ENCODE measurements at places on chromosomes 6 and 20.
A peak's percentile ranks its signal among the peaks of the same experiment; 100 is the strongest.

GRCh38 chr20:42492290-42492689 is 697.4 kb downstream of the PTPRT start:
- no peak for DNase-seq

DNA sequence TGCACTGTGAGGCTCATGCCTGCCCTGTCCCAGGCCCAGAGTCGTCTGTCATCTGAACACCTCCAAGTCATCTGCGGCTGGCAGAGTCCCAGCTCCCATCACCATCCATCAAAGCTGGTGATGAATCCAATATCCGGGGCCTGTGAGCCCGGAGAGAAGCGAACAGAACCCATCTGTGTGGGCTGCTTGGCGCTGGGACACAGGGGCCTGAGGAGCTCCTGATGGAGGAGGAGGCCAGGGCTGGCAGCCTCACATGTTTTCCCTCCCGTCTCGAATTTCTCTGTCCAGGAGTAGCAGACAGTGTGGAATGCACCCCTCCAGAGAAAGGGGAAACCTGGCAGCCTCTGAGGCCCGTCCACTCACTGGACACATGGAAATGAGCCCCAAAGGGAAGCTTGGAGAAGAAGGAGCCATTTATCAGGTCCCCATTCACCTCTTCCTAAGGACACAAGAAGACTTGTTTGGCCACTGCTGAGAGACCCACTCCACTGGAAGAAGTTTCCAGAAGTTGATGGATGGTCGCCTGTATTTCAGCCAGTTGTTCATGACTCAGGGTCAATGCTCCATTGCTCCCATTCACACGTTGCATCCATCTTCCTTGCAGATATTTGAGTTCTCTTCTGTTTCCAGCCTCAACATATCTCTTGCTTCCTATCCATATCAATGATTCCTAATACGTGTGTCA is 307.5 kb upstream of the SULF2 start:
- no peak for DNase-seq

GRCh38 chr6:44641344-44642031 is 254.0 kb downstream of the CDC5L start:
- no peak for DNase-seq

DNA sequence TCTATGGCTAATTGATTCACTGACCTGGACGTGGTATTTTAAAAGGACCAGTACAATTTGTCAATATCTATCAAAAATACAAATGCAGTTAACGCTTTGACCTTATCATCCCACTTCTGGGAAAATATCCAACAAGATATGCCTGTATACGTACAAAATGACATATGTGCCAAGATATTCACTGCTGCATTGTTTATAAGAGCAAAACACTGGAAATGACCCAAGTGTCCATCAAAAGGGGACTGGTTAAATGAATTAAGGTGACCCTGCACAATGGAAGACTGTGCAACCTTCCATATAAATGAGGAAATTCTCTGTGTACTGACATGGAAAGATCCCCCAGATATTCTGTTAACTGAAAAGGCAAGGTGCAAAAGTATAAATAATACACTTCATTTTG is 13.9 kb downstream of the TRAM2 start:
- DNase-seq = no peak

DNA sequence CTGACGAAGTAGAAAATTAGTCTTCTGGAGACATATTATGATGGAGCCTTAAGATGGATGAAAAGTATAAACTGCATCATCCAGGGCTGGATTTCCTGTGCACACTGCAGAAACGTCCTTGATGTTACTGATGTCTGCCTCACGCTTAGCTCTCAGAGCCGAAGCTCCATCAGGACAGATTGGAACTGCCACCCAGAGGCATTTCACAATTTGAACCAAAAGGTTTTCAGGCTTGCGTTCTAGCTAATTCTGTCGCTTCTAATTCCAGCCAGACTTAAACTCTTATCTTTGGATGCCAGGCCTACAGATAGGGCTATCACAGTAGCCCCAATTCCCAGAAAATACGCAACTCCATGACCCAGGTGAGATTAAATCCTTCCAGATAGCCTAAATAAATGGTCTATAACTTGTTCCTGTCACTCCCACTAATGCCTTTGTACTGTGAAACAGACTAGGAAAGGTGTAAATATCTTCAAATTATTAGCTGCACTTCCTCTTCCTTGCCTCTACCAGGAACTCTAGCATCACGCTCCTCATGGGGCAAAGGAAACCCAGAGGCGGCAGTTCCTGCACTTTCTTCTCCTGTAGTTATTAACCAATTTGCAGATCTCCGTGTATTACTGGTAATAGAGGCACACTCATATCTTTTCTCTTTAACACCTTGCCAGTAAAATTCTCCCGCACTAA is 634.6 kb downstream of the PRKN start:
- DNase-seq = no peak

DNA sequence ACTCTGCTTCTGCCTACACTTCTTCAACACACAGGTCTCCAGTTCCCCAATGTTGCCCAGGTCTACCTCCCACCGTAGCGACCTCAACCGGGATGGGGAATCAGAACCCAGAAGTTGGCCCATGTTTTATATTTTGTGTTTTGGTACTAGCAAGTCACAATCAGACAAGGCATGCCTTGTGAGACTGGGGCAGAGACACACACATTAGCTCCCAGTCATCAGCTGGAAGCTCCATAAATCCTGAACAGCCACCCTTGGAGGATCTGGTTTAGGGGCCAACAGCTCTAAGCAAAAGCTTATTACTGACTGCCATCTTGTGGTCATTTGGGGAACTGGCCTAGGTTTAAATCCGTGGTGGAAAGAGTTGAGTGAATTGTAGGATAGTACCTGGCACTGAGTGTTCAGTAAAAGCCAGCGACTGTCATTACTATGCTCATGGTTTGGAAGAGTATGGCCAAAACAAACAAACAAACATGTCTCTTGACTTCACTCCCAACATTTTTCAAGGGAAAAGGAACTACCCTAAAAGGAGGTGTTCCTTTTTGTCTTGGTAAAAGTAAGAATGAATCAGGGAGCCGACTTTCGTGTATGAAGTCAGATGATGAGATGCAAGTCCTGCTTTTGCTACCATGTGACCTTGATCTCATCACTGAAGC is 40.5 kb downstream of the PIM1 start:
- DNase-seq = peak; percentile 83

GRCh38 chr6:43668151-43669028 is 19.2 kb downstream of the MRPS18A start:
- DNase-seq = peak; percentile 21

DNA sequence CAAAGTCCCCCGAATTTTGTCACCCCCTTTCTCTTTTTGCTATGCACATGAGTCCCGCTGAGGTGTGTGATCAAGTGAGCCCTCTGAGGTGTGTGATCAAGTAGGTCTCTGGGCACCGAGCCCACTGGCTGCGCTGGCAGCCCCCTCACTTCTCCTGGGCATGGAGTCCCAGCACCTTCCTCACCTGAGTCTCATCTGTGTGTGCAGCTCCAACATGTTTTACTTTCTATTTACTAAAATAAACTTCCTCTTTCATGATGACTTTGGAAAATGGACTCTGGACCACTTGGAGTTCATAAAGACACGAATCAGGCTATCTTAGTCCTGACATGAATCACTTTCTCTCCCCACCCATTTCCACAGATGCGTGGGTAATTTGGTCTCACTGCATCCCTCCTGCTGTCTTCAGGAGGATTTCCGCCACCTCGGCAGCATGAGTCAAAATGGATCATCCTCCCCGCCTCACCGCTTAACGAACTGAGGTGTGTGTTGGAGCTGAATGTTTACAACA is 39.8 kb downstream of the PRDM1 start:
- DNase-seq = no peak

DNA sequence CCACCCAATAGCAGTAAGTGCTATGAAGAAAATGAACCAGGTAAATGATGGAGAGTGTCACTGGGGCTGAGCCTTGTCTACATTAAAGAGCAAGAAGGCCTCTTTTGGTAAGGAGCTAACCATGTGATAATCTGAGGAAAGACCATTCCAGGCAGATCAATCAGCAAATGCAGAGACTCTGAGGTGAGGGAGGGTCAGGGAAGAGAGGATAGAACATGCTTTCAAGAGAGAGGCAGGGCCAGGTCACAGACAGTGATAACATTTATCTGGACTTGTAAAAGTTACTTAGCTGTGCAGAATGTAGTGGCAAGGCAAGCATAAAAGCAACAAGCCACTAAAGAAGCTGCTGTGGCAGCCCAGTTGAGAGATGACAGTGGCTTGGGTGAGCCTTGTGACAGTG is 197.3 kb downstream of the TASP1 start:
- no peak for DNase-seq

DNA sequence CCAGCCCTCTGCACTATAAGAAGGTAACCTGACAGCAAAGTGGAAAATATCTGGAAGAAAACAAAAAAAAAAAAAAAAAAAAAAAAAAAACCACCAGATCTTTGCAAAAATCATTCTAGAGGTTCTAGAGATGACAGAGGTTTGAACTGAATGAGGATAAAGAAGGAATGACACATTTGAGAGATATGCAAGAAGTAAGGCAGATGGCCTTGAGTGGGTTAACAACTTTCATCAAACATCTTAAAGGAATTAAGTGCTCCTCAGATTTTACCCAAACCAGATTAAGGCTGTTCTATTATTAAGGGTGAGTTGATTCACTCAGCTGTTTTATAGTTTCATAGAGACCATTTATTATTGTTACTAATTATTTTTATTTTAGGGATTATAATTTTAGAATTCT is 62.0 kb downstream of the RSPO3 start:
- DNase-seq = no peak

DNA sequence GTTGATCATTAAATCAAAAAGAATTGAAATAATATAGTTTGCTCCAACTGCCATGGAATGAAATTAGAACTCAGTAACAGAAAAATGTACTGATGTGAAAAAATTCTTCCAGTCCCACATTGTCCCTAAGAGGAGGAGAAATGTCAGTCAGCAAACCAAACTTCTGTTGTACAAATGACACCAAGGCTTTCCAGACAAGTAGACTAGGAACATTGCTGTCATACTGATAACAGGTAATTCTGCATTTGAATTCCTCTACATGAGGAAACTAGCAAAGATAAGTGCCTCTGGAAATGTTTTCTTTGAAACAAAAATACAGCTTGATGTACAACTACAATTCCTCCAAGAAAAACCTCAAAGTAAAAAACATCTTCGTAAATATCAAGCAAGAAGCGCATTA is 90.2 kb downstream of the HIVEP1 start:
- no peak for DNase-seq

All from activated CD4-positive, alpha-beta T cell treated with anti-CD3 and anti-CD28 coated beads, Interleukin-2, amount 50 U/mL, for 24 hours (primary cell).